LoVo (cell line): ENCODE measurements at places on chromosomes 1 and 21.

- no peak for DNase-seq
Measured at GRCh38 chr1:170578359-170578758, 46.4 kb downstream of the GORAB start.

DNA sequence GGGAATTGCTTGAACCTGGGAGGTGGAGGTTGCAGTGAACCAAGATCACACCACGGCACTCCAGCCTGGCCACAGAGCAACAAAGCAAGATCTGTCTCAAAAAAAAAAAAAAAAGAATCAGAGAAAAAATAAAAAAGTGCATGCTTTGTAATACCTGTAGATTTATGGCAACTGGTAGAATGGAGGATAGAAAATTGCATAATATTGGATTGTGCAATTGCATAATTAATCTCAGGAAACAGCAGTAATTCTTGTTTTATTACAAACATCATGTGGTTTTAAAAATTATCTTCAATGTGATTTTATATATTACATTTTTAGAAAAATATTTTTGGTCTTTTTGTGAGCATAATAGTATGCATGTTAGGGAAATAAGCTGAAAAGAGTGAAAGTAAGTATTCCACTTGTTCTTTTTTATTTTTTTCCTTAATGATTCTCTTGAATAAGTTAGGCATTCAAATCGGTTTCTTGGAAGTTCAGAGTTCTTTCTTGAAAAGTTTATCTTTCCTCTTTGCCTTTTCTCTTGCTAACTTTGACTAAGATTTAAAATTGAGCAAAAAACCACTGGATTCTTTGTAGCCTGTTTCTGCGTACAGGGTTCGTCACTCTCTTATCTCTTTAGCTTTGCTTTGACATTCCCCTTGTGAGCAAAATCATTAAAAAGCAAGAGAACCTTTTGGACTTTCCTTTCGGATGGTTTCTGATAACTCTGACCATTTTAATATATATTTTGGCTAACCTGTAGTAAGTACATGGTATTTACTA, 127.5 kb upstream of the ADAMTS5 start:
- DNase-seq = no peak

GRCh38 chr1:27400082-27400962, 7.9 kb downstream of the GPR3 start:
- no peak for DNase-seq

DNA sequence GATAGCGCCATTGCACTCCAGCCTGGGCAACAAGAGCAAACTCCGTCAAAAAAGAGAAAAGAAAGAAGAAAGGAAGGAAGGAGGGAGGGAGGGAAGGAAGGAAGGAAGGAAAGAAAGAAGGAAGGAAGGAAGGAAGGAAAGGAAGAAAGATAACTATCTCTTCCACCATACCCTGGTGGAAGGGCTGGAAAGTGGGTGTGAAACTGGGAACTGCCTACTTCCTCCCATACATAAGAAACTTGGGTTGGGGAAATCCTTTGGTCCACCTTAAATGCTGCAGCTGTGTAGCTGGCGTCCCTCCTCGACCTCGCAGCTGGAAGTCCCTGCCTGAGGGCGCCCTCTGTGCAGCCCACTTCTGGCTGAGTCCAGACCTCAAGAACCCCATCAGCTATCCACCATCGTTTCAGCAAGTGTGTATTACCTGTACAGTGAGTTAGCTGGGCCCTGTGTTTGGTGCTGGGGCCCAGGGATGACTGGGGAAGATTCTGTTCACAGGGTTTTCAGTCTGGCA, 4.6 kb upstream of the FAM167B start:
- DNase-seq = no peak

GRCh38 chr1:107740579-107740978, 224.4 kb downstream of the VAV3 start:
- no peak for DNase-seq

GRCh38 chr1:215878128-215878527, 311.0 kb downstream of the KCTD3 start:
- DNase-seq = no peak

DNA sequence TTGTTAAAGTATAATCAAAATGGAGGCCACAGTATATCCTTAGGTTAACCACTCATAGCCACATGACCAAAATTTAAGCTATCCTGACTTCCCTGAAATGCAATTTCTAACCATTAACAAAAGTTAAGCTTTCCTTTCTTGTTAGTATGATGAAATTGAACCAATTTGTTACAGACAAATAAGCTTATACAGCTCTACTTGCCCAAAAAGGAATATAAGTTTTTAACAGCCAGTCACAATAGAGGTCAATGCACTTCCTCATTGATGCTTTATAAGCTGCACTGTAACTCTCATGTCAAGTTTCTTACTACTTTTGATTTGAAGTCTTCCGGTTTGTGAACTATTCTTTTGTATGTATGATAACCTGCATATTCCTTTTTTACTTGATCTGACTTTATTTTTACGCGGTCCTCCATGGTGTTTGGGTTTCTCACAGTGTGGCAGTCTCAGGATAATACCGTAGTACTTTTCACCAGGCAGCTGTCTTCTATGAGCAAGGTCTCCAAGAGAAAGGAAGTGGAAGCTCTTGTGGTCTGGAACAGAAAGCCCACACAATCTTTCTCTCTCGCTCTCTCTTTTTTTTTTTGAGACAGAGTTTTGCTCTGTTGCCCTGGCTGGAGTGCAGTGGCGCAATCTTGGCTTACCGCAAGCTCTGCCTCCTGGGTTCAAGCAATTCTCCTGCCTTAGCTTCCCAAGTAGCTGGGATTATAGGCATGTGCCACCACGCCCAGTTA, 331.6 kb downstream of the SRGAP2C start:
- DNase-seq = no peak

DNA sequence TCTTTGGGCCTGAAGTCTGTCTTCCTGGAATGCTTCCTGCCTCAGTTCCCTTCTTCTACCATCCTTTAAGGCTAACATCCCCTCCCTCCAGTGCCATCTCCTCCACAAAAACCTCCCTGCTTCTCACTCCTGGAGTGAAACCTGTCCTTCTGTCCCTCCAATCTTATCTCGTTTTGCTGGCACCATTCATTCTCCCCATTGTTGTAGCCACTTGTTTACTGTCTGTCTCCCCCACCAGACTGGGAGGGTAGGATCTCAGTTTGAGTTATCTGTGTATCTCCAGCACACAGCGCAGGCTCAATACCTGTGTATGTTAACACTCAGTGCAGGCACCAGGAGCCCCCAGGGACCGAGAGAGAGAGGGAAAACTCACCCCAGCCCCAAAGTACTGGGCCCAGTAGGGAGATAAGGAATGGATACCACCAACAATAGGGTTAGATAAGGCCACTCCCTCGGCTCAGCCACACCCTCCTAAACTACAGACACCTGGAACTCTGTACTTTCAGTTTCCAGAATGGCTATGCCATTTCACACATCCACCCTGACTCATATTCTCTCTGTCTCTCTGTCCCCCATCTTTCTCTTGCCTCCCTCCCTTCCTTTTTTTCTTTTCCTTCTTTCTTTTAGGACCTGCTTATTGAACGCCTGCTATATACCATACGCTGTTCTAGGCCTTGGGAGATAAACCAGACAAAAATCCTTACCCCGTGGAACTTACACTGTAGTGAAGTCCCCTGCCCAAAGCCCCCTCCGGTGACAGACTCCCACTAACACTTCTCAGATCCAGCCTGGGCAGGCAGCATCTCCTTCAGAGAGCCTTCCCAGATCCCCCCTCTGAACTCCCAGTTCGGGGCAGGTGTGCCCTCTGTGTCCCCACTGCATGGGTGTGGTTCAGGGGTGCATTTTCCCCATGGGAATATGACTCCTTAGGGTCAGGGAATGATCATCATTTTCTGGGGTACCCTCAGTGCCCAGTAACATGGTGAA, 3.3 kb upstream of the SSBP3 start:
- DNase-seq = peak; percentile 56

DNA sequence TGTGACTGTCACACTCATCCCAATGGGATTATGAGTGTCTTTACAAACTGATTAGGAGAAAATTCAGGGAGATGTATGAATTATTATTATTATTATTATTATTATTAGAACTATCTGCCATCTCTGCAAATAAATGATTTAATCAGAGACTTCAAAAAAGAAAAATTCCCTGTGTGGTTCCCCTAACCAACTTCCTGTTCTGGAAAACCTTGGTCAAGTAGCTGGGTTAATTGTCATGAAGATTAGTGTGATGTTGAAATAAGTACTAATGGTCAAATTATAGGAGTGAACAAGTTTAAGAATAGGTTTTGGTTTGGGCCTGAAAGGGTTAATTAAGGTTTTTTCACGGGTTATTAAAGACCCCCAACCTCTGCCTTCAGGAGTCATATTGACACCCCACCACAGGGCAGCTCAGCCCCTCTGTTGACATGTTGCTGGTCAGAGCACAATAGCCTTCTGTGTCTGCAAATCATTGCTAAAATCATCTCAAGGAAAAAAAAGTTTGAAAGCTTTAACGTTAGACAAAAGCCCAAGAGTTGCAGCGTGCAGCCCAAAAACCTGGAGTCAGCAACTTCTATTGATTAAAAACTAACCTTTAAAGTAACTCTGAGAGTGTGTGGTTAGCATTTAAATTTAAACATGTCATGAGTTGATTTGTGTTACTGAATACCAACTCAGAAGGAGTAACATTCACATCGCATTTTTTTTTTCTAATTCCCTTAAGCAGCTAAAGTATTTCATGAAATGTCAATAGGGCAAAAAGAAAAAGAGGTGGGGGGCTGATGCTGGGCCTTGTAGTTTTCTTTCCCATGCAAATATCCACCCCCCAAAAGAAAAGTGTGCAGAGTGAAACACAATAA, 272.5 kb downstream of the TM2D1 start:
- no peak for DNase-seq

DNA sequence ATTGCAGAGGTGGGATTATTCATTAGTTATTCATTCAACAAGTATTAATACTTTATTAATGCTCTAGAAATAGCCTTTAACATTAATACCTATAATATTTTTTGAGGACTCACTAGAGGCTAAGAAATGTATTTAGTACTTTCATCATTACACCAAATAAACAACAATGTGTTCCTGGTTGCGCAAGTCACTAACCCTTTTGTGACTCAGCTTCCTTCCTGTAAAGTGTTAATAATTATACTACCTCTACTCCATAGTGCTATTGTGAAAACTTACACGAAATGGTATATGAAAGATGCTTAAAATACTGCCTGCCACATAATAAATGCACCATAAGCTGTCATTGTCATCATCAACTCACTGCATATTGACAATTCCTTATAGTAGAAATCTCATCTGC, 431.0 kb downstream of the DPYD start:
- peak; percentile 47 for DNase-seq

GRCh38 chr1:108843390-108844137, 13.3 kb downstream of the AKNAD1 start:
- DNase-seq = no peak

GRCh38 chr1:201272799-201273198, 10.5 kb upstream of the PKP1 start:
- DNase-seq = no peak

DNA sequence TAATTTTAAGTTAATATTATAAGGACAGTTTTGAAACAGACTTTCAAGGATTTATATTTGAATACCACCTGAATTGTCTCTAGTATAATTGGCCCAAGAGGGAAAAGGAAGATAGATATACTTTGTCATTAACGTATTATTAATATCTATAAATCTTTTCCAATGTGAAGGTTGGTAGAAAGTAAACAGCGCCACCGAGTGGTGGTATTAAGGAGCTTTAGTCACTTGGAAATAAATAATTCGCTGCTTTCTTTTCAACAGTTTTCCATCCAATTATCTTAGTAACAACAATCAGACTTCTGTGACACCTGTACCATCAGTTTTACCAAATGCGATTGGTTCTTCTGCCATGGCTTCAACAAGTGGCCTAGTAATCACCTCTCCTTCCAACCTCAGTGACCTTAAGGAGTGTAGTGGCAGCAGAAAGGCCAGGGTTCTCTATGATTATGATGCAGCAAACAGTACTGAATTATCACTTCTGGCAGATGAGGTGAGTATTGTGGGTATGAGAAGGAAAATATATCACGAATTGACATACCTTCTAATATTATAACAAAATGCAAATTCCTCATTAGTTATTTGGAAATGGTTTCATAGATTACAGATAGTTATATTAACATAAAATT, 37.7 kb downstream of the SH3GLB1 start:
- DNase-seq = peak; percentile 7

- DNase-seq = no peak
Measured at GRCh38 chr21:32352526-32352925, 40.3 kb downstream of the URB1 start.

- DNase-seq = peak; percentile 42
Measured at GRCh38 chr1:24932284-24932683, 2.2 kb upstream of the RUNX3 start.

DNA sequence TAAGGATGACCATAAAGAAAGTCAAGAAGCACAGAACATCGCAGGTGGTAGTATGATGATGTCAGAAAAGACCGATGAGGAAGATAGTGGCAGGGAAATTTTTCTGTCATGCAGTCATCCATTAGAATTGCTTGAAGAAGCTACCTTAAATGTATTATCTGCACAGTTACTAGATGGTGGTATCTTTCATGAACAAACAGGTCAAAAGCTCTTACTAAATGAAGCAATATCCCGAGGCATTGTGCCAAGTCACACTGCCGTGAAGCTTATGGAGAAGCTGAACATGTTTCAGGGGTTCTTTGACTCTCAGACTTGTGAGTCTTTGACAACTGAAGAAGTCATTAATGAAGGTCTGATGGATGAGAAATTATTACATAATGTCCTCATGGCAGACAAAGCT, 128.8 kb downstream of the MACF1 start:
- DNase-seq = no peak

DNA sequence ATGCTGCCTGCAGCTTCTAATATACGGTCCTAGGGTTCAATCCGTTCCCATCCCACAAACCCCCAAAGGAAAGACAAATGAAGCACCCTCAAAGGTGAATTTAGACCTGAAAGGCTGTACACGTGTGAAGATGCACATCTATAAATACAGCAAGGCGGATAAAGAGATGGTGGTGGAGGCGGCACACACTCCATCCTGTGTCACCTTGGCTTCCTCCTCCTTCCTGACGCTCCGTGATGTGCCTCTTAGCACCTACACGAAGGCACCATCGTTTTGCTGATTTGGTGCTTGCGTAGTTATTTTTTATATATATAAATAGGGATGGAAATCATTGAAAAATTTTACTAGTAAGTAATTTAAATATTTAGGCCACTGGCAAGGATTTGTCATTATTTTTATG, 359.4 kb downstream of the NPHP4 start:
- DNase-seq = no peak

DNA sequence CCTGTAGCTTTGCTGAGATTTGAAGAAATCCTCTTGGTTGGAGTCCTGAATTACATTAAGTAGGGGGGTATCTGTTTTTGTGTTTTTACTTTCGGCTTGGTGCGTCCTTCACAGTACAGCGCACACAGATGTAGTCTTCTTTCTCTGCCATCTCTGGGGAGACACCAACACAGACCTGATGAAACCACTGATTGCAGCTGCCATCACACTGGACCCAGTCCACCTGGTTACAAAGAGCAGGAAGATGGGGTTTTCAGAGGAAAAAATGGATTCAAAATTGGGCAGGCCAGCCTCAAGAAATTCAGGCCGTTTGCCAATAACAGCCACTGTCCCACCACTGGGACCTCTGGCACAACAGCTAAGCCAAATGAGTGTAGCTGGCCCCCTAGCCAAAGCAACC, 18.7 kb upstream of the SYT2 start:
- no peak for DNase-seq
